Stimulated activated CD4-positive, alpha-beta T cell treated with anti-CD3 and anti-CD28 coated beads, Interleukin-4, amount 100 ng/mL, for 24 hours (primary cell): ENCODE measurements at places on chromosomes 4 and X.

GRCh38 chr4:28490669-28491068, 1630.0 kb downstream of the STIM2 start:
- no peak for DNase-seq

DNA sequence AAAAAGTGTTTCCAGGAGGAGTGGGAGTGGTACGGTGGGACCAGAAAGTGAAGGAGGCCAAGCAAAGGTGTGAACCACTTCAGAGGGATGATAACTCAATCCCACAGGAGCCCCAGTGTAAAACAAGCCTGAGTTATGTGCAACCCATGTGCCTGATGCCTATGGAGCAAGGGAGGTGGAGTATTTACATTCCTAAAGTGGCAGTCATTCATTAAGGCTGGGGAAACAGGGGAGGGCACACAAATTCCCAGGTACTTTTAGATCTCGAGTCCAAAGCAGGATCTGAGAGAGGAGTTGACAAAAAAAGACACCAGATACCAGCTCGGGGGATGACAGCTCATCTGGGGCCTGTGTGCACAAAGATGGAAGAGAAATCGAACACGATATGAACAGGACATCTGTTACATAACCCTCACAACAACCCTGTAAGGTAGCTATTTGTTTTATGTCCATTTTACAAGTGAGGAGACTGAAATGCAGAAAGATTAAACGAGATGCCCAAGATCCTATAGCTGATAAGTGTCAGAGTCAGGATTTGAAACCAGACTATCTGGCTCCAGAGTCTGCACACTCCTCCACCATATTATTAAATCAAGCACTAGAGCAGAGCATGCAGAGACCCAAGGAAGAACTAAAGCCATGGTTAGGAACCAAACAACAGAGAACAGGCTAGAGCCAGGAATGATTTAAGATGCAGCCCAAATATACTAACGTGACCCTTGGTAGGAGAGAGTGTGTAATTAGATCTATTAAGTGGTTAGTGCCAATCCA, 91.9 kb upstream of the MAPK10 start:
- no peak for DNase-seq

DNA sequence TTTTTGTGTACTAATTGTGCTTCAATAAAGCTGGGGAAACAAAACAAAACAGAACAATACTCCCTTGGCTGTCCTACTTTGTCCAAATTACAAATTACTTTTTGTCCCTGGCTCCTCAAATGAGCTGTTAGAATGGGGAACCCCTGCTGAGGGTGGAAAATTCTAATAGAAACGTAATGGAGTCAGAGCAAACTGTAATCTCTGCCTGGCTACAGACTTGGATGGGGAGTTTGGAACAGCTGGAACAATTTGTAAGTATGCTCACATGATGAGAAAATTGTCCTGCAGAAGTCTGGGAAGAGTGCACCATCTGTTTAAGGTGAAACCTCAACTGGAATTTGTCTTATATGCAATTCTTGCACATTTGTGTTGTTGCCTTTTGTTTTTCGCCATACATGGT, 364.4 kb upstream of the CLNK start:
- DNase-seq = no peak

GRCh38 chrX:154749856-154750255, 1.0 kb downstream of the GAB3 start:
- DNase-seq = no peak

GRCh38 chr4:10082047-10082446, 34.6 kb downstream of the WDR1 start:
- no peak for DNase-seq

- DNase-seq = no peak
These were observed 19.0 kb upstream of the SUPT20HL2 start for GRCh38 chrX:24332878-24333277.

- DNase-seq = no peak
These were observed 76.4 kb downstream of the LEF1 start for GRCh38 chr4:108092288-108092687.

- no peak for DNase-seq
These were observed 25.1 kb downstream of the TAB3 start for GRCh38 chrX:30863974-30864373.

- no peak for DNase-seq
These were observed 1.9 kb downstream of the DCHS2 start for GRCh38 chr4:154489558-154490233.

- peak; percentile 55 for DNase-seq
These were observed at the start of gene PCYT1B for GRCh38 chrX:24647257-24648058. PCYT1B (minus strand) TSS chrX:24647347; CDS start chrX:24647105, 242 bp downstream.

DNA sequence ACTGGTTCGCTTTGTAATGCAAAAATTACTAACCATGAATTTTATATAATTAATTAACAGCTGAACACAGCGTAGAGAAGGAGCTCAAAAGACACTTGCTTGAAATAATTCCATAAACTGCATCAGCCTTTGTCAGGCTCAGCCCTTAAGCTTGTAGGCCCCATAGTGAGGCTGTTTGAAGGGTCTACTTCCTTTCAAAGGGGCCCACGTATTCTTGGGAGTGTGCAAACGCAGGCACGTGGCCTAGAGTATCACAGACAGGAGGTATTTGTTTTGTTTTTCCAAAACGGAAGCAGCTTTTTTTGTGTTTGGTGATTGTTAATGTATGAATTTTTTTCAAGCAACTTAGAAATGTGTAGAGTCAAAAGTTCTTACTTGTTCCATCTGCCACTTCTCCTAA, 25.6 kb upstream of the EGF start:
- no peak for DNase-seq

DNA sequence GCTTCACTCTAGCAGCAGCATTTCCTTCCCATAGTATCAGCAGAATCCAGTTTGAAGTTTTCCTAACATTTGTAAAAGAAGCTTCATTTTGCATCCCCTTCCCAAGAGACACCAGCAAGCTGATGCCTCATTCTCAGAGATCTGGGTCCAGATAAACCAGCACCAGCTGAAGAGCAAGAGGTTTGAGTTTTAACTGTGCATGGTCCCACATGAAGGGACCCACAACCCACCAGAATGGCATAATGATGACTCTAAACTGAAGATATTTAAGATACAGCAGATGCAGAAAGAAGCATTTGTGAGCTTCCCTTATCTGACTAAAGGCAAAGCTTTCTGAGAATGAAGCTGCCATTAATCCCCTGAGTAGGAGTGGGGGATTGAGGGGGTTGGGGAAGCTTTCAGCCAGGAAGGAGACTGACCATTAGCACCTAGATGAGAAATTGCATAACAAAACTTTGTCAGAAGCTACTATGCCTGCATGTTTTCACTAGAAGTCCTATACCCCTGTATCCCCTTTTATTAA, 18.6 kb downstream of the NUDT6 start:
- DNase-seq = no peak

GRCh38 chrX:22095286-22095685, 63.2 kb downstream of the PHEX start:
- no peak for DNase-seq
